ENCODE measurements at places on chromosomes 4 and X.

DNA sequence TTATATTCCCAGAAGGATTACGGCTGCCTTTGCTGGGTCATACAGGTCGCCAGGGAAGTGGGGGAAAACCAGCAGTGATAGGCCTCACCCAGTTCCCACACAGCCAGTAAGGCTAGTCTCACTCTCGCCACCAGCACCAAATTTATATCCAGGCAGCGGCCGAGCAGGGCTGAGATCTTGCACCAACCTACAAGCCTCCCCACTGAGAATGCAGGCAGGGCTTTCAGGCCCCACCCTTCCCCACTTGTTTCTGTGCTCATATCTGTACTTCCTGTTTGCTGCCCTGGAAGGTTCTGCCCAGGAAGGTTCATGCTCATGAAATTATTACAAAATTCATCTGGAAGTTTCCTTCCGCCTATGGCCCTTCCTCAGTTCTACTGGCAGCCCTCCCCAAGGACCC, 179.7 kb downstream of the STIM2 start:
- no peak for DNase-seq

- no peak for DNase-seq
Observed at GRCh38 chrX:30181353-30181752, 34.0 kb upstream of the MAGEB2 start.

GRCh38 chr4:105248613-105249012, 101.9 kb downstream of the TET2 start:
- DNase-seq, result no peak

- DNase-seq, result peak; percentile 40
Observed at GRCh38 chr4:18722748-18723191, 701.2 kb upstream of the LCORL start.

DNA sequence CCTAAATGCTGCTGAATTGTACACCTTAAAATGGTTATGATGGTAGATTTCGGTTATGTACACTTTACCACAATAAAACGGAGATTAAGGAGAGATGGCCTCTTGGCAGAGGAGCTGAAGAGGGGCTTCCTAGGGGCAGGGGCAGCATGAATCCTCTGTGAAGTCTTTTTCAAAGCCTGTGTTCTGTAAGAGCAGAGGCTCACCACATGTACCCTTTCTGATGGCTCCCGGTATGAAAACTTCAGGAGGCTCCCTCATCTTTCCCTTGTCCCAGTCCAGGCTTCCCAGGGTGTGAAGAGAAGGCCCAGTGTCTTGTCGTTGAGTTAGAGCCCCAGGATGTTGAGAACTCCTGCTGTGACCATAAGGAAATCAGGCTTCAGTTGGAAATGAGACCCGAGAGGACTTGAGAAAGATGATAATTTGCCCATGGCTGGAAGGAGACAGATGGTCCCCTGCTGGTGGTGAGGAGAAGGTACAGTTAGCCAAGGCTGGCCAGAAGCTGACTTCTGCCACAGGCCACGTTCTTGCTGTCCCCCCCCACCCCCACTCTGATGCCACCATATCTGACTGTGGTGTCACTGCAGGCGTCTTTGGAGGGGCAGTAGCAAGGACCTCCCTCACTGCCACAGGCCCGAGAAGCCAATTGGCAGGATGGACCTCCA, 31.8 kb upstream of the MTM1 start:
- DNase-seq, result no peak

DNA sequence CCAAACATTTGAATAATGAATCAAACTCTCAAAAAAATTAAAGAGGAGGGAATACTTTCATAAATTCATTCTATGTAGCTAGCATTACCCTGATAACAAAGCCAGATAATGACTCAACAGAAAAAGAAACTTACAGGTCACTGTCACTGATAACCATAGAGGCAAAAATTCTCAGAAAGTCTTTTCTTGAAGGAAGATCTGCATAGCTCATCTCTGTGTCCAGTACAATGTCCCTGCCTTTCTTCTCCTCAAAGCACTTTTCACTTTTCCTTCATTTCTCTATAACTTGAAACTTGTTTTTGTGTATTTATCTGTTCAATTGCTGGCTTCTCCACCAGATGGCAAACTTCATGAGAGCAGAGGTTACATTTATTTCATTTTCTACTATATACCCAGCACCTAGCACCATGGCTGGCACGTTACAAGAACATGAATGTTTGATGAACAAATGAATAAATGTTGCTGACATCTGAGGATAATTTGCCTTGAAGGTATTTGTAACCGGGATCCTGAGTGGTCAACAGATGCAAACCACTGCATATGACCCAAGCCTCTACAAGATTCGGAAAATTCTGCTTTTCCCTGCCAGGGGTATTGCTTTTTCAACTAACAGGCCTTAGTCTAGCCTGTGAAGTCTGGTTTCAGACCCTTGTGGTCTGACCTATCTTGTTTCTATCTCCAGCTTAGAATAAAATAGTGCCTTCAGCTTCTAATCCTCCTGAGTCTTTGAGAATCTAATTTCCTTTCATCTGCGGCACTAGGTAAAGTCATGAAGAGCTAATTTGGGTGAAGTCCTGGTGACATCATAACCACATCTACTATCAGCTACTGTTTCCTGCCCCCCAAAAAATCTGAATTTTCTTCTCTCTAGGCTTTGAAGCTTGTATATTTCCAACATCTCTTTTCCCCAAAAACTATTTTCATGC, 52.5 kb upstream of the ANTXR2 start:
- DNase-seq, result peak; percentile 36

GRCh38 chr4:8470451-8471024, 30.0 kb downstream of the TRMT44 start:
- no peak for DNase-seq

DNA sequence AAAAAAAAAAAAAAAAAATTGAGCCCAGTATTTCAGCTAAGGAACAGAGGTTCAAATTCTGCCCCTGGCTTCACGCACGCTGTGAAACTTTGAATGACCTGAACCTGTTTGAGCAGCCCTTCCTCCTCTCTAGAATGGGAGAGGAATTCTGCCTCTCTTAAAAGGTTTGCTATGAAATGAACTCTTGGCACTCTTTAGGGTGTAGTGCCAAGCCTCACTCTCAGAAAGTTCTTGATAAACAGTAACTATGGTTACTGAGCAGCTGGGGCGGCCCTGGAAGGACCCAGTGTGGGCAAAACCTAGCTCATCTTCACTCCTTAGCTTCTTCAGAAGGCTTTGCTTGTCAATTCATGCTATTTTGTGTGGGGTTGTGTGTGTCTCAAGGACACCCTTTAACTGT, 73.7 kb downstream of the GEMIN8 start:
- no peak for DNase-seq

GRCh38 chr4:174714393-174715211, 114.4 kb downstream of the GLRA3 start:
- DNase-seq, result peak; percentile 77

DNA sequence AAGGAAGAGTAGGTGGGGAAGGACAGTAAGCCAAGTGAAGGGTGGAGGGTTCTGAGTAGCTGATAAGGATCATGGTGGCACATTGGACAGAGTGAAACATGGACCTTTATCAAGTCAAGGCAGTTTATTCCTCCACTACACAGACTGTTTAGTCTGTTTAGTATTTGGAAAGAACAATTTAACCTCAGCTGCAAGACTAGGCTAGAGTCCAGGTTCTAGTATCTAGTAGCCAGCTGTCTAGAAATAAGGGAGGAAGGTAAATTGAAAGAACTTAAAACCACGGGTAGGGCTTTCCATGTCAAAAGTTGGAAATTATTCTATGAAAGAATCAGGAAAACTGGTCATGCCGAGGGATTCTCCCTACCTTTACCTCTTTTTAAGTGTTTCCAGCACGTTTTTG, 140.1 kb upstream of the MED14 start:
- DNase-seq, result no peak

GRCh38 chr4:155473420-155474095, 96.8 kb upstream of the MAP9 start:
- DNase-seq, result peak; percentile 82

DNA sequence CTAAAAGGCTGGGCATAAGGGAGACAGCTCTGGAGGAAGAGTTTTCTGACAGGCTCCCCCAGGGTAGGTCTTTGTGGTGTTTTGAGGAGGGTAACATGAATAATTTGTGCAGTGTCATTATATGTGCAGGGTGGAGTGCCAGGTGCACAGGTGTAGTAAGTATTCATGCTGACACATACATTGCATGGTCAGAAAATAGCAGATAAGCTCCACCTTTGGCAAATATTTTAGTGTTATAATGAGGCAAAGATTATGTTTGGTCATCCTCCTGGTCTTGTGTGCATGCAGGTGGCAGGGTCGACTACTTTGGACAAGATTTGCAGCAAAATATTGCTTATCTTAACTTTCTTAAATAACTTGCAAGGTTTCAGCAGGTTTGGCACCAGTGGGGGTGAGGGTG, 910.4 kb upstream of the PCDH10 start:
- no peak for DNase-seq

DNA sequence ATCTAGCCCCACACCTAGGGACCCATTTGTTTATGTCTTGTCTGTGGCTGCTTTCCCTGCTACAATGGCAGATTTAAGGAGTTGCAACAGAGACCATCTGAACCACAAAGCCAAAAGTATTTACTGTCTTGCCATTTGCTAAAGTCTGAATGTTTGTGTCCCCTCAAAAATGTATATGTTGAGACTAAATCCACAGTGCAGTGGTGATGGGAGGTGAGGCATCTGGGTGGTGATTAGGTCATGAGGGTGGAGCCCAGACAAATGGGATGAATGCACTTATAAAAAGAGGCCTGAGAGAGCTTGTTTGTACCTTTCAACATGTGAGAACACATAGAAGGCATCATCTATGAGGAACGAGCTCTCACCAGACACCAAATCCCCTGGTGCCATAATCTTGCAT, 137.3 kb downstream of the TMEM144 start:
- DNase-seq, result no peak

- DNase-seq, result no peak
Observed at GRCh38 chrX:116238567-116239255, 68.2 kb downstream of the AGTR2 start.
